Aorta (tissue), 5 donors: ENCODE measurements at places on chromosomes 12 and 14. TPM values are rescaled to one million over a fixed set of nuclear protein-coding genes. Genes with fewer than 3 reads are reported as not detected.

Gene B4GALNT1
- 2.9 TPM for polyA plus RNA-seq

DNA sequence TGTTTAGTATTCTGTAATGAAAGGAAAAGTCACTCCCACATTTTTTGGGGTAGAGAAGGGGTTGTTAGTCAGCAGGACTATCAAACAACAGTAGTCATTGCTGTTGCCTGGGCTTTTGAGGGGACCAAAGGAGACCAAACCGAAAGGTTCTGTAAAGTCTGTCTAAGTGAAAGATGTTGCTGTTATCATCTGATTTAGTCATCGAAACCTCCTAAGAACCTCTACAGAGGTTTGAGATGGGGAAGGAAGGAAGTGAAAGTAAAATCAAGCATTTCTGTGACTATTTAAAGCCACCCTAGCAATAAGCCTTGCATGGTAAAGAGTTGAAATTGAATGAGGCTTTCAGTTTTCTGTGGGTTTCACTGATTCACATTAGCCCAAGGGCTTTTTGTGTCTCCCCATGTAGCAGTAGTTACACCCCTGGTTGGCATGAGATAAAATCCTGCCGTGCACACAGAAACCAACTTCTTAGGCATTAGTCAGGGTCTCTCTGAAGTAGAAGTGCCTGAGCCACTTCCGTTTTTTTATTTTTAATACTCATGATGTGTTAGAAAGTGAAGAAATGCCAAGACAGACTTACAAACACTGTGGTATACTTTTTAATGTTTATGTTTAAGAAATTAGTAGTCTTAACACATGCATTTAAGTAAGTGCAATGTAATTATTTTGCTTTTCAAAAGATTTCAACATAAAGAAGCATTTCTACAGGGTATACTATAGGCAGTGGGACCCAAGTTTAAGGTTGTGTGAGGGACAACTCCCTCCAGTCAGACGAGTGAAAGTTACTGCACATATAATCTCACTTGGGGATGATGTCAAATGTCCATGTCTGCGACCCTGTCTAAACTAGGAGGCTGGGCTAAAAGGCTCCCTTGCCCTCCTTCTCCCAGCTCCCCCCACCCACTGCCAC, 50.4 kb downstream of the DYRK2 start:
- no peak for DNase-seq

Gene HOXC6
- 1.5 TPM for polyA plus RNA-seq

DNA sequence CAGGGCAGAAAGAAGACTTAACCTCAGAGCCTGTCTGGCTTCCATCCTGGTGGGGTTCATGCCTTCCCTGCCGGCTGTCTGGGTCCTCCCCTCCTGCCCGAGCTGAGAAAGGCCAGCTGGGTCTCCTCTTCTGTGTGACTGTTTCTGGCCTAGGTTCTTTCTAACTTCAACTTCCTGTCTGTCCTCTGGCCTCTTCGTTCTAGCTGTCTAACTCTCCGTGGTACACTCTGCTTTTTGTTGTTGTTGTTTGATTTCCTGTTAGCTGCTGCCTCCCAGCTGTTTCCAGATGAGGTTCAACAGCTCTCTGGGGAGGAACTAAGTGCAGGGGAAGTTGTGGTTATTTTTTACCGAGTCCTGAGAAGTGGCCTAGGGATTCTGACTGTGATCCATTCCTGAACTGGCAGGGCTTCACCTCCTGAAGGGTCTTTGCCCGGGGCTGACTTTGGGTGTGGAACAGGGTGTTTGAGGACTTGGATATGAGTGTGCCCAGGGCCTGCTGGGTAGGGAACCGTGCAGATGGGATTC, 3.2 kb downstream of the MLXIP start:
- DNase-seq: peak; percentile 64

GRCh38 chr12:69388371-69388770, 28.8 kb downstream of the YEATS4 start:
- DNase-seq: no peak

Gene TMTC2
- 0.50 TPM for polyA plus RNA-seq

DNA sequence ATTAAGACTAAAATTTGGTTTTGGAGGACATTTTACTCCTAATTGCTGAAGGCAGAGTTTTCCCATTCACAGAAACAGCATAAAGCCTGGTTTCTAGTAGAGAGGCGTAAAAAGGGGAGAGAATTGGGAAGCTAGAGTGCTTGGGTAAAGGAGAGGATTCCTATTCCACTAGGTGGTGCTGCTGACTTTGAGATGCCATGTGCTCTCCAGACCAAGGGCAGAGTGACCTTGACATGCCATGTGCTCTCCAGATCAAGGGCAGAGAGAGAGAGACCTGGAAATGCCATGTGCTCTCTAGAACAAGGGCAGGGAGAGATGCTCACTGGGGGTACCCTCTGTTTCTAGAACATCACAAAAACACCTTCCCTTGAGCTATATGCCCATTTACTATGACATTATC, 176.2 kb upstream of the PDZRN4 start:
- no peak for DNase-seq

GRCh38 chr12:48901278-48901677, 24.0 kb downstream of the FKBP11 start:
- no peak for DNase-seq

- no peak for DNase-seq
Observed at GRCh38 chr12:108214486-108214885, 85.4 kb downstream of the WSCD2 start.

DNA sequence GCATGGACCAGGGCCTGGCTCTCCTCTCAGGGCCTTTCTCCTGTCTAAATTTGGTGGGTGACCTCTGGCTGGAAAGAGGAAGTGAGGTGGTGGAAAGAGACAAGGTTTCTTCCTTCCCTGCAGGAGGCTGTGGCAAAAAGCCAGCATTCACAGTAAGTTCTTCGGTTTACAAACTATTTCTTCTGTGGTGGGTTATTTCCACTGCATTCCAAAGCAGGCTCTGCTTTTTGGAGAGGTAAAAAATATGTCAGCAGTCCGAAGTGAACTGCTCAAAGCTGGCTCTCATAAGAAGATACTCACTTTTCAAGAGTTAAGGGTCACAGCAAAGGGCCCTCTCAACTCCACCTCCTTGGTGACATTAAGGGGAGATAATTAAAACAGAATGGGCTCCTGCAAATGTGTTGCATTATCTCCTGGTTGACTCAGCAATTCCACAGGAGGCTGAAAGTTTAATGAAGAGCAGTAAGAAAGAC, 48.9 kb upstream of the POC1B start:
- DNase-seq: no peak

- DNase-seq: no peak
Observed at GRCh38 chr12:60112763-60113162, 516.9 kb downstream of the SLC16A7 start.

Gene TAS2R10
- polyA plus RNA-seq: not detected

Gene FIGNL2
- polyA plus RNA-seq: 0.08 TPM

Gene RAB3IP
- 5.9 TPM for polyA plus RNA-seq
